Purkinje cell (primary cell): ENCODE measurements at places on chromosomes 7 and 10. TPM values are rescaled to one million over a fixed set of nuclear protein-coding genes. Genes with fewer than 3 reads are reported as not detected.

The PPP1R17 gene
- polyA plus RNA-seq: 814 and 845 TPM in 2 replicates

The CCL24 gene
- not detected in 2 replicates for polyA plus RNA-seq

The SAP25 gene
- polyA plus RNA-seq: not detected in 2 replicates

The ADAM8 gene
- polyA plus RNA-seq: 0.11 TPM in 1 of 2 replicates, not detected in the other

The VCL gene
- 1.7 and 3.9 TPM in 2 replicates for polyA plus RNA-seq

The SBDS gene
- 146 and 170 TPM in 2 replicates for polyA plus RNA-seq

The CCZ1 gene
- polyA plus RNA-seq: 54.9 and 73.3 TPM in 2 replicates

The IPMK gene
- 2.8 and 4.3 TPM in 2 replicates for polyA plus RNA-seq

The BAMBI gene
- polyA plus RNA-seq: 78.8 and 114 TPM in 2 replicates

The NKX2-3 gene
- not detected in 2 replicates for polyA plus RNA-seq

The TSPAN13 gene
- polyA plus RNA-seq: 242 and 258 TPM in 2 replicates

The OPN4 gene
- polyA plus RNA-seq: 0.20 TPM in 1 of 2 replicates, not detected in the other

The C10orf143 gene
- 0.17 and 0.32 TPM in 2 replicates for polyA plus RNA-seq

The HOXA1 gene
- polyA plus RNA-seq: not detected in 2 replicates

The HOXA3 gene
- not detected in 2 replicates for polyA plus RNA-seq

The CCDC3 gene
- polyA plus RNA-seq: 1.6 and 4.1 TPM in 2 replicates

The ACSL5 gene
- polyA plus RNA-seq: 0.27 TPM in 1 of 2 replicates, not detected in the other

The SPDYE9 gene
- polyA plus RNA-seq: 1.4 and 2.2 TPM in 2 replicates

The ZNF273 gene
- 5.7 and 8.3 TPM in 2 replicates for polyA plus RNA-seq

The NEUROG3 gene
- not detected in 2 replicates for polyA plus RNA-seq

The TRPV6 gene
- 2.3 TPM in 1 of 2 replicates, not detected in the other for polyA plus RNA-seq

The KBTBD2 gene
- 41.8 and 46.7 TPM in 2 replicates for polyA plus RNA-seq

The MUC12 gene
- polyA plus RNA-seq: 1.5 TPM in 1 of 2 replicates, not detected in the other

The FAM24A gene
- polyA plus RNA-seq: not detected in 2 replicates

The MACC1 gene
- 0.15 TPM in 1 of 2 replicates, not detected in the other for polyA plus RNA-seq

The MKX gene
- polyA plus RNA-seq: 0.98 and 4.2 TPM in 2 replicates

The ITPRID1 gene
- polyA plus RNA-seq: 2.0 TPM in 1 of 2 replicates, not detected in the other

The LIPN gene
- not detected in 2 replicates for polyA plus RNA-seq

The GFRA1 gene
- polyA plus RNA-seq: 8.8 and 12.0 TPM in 2 replicates

The MGMT gene
- polyA plus RNA-seq: 13.7 and 20.5 TPM in 2 replicates

The VSIR gene
- not detected in 2 replicates for polyA plus RNA-seq

The GPER1 gene
- not detected in 2 replicates for polyA plus RNA-seq

The PPIA gene
- polyA plus RNA-seq: 2,218 and 2,577 TPM in 2 replicates

The GRM3 gene
- polyA plus RNA-seq: 21.0 and 25.7 TPM in 2 replicates

The CUZD1 gene
- 0.66 TPM in 1 of 2 replicates, not detected in the other for polyA plus RNA-seq

The CYP3A7 gene
- polyA plus RNA-seq: not detected in 2 replicates

The NOLC1 gene
- polyA plus RNA-seq: 31.3 and 37.2 TPM in 2 replicates

The SLC26A3 gene
- not detected in 2 replicates for polyA plus RNA-seq
